ENCODE measurements at places on chromosomes 12 and 14. TPM values are rescaled to one million over a fixed set of nuclear protein-coding genes. Genes with fewer than 3 reads are reported as not detected.

The LRRIQ1 gene
- total RNA-seq, result 0.72 TPM

The PHLDA1 gene
- total RNA-seq, result 136 TPM

The UBE2N gene
- total RNA-seq, result 184 TPM

The PLEKHD1 gene
- total RNA-seq, result not detected

The KRT77 gene
- not detected for total RNA-seq

The MYH6 gene
- not detected for total RNA-seq

DNA sequence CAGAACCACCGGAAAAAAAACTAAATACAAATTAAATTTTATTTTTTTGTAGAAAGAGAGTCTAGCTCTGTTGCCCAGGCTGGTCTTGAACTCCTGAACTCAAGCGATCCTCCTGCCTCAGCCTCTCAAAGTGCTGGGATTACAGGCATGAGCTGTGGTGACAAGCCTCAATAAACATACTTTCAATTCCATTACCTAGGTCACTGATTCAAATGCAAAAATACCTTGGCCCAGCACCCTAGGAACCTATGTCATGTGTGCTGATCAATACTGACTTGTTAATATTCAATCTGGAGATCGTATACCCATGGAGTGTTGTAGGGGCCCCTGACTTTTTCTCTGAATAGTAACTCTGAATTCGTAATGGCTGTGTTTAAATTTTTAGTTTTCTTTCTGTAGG, 7.1 kb upstream of the TMEM30B start:
- DNase-seq, result no peak

DNA sequence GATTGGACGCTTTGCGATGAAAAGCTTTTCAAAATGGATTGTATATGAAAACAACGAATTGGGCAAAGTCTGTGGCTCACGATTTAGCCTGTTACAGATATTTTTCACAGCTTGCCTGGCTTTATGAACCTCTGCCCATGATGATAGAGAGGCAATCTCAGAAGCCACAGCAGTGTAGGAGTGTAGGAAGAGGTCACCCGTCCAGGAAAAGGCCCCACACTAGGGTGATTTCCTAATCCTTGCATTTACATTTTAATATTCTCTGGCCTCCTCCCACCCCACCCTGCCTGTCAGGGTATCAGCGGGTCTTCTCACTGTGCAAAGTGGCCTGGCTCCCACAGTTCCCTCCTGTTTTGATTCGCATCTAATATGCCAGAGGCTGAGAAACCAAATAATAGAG, 81.8 kb upstream of the FOXN3 start:
- DNase-seq, result no peak

- no peak for DNase-seq
Measured at GRCh38 chr12:94209240-94209639, 60.9 kb downstream of the PLXNC1 start.

DNA sequence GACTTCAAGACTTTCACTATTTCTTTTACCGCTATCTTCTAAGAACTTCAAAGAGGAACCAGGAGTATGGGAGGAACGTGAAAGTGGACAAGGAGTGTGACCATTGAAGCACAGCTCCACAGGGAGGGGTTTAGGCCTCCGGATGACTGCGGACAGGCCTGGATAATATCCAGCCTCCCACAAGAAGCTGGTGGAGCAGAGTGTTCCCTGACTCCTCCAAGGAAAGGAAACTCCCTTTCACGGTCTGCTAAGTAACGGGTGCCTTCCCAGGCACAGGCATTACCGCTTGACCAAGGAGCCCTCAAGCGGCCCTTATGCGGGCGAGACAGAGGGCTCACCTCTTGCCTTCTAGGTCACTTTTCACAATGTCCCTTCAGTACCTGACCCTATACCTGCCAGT, 267.0 kb downstream of the RPL10L start:
- no peak for DNase-seq

DNA sequence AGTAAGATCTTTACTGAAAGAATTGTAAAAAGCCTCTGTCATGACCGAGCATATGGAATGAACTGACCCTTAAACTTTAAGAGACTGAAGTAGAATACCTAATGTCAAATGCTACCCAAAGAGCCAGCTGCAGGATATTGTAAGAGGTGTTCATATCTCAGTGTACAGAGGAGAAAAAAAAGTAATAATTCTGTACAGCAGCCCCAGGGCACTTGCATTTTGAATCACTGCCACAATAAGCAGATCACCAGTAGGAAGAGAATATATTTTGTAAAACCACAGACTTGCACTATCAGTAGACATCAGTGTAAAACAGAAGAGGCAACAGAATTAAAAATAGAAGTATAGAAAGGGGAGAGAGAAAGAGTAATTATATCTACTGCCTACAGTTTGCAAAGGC, 162.6 kb downstream of the PPFIA2 start:
- no peak for DNase-seq

DNA sequence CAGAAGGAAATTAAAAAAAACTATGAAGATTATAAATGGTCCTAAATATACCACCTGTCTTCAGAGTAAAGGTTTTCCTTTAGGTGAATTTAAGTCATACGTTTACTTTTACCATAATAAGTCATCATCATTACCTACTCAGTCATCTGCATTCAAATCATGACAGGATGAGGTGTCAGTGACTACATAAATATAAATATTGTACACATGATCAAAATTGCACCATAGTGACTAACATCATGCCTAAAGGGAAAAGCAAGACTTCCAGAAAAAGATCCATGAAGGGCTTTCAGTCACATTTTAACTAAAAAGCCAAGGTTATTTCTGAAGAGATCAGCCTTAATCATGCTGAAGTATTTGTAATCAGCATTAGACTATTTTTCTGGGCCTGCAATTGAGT, 759.9 kb upstream of the FLRT2 start:
- DNase-seq, result no peak

DNA sequence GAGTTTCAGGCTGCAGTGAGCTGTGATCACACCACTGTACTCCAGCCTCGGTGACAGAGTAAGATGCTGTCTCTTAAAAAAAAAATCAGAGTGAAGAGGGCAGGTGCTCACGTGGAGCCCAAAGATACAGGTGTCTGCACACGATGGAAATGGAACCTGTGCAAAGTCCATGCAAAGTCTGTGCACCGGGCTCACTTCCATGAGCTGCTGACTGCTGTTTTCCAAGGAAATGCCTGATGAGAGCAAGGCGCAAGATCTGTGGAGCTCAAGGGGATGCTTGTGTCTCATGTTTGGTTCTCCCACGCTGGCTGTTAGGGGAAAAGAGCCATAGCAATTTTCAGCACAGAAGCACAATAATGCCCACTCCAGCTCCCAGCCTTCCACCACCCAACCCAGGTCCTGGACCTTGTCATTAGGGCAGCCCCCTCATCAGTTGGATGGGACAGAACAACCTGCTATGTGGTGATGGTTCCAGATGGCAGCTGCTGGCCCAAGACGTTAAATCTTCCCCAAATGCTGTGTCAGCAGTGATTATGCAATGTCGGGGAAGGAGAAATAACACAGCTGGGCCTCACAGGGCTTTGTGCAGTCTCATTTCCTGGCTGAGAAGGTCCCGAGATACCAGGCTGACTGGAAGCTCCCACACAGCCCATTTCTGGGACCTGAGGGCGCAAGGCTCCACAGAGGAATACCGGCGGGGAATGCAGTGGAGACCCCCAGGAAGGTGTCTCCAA, 27.9 kb upstream of the DICER1 start:
- DNase-seq, result no peak

DNA sequence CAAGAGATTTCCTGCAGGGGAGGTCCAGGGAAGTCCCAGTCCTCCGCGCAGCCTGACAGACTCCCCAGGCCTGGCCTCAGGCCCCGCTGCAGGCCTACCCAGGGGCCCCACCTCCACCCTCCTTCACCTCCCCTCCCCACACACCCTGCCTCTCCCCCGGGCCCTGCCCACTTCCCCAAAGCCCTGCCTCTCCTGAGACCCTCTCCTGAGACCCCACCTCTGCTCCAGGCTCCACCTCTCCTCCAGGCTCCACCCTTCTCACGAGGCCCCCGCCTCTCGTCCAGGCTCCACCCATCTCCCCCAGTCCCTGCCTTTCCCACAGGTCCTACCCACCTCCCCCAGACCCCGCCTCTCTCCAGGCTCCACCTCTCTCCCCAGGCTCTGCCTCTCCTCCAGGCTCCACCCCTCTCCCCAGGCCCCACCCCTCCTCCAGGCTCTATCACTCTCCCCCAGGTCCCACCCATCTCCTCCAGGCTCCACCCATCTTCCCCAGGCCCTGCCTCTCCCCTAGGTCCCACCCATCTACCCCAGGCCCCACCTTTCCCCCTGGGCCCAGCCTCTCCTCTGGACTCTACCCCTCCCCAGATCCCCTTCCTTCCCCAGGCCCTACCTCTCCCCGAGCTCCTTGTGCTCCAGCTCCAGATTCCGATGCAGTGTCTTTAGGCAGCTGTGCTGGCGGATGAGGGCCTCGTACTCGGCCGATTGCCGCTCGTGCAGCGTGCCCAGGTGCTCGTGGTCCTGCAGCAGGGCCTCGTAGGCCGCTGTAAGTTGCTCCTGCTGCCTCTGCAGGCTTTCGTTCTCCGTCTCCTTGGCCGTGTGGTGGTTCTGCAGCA, 58.8 kb upstream of the GPR68 start:
- DNase-seq, result peak; percentile 11

DNA sequence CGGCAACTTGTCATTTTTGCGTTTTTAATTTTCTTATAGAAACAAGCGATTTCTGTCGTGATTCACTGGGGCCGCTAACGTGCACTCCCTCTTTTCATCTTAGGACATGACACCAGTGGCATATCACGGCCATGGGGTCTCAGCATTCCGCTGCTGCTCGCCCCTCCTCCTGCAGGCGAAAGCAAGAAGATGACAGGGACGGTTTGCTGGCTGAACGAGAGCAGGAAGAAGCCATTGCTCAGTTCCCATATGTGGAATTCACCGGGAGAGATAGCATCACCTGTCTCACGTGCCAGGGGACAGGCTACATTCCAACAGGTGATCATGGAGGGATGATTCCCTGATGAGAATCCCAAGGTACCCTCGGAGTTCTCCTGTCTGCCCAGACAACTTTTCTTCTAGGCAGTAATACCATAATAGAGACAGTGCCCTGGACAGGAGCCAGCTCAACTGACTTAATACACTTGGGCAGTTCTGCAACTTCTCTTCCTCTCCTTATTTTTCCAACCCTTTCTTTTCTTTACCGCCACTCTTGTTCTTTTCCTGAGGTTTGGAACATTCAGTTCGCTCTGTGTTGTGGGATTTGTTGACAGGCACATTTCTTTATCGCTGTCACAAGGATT, 821 bp downstream of the TMEM106C start:
- DNase-seq, result no peak

DNA sequence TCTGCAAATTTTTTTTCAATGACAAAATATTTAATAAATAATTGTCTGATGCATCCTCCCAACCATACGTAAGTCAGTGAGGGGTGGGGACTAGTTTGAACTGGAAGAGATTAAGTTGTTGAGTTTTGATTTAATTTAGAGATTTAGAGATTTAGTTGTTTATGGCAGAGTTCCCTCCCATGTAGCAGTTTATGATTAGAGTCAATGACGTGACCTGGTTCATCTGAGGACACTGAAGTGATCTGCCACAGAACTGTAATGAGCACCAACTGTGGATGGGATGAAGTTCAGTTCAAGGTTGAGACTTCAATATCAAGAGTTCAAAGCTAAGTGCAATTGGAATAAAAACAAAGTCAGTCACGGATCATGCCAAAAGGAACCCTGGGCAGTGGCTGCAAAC, 609.3 kb downstream of the NOVA1 start:
- no peak for DNase-seq

DNA sequence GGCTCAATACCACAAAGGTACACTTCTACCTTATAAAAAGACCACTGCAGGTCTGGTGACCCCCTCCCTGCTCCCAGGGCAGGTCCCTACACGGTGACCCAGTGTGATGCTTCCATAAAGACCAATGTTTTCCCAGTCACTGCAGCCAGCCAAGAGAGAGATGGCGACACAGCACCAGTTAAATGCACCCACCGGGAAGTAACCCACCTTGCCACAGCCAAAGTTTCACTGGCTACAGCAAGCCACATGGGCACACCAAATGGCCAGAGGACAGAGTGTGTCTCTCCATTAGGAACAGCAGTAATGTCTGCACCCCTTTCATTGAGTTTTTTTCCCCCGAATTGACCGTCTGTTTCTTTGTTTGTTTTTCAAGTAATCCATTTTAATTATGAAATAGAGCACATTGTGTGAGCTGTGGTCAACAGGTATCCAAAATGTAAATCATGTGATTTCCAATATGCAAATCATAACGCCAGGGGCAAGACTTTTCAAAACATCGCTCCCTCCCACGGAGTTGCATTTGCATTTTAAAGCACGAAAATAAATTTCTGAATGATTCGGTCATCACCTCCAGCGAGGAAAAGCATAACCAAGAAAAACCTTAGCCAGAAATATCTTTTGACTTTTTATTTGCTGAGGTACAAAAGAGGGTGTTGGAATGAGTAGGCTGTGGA, 48.9 kb upstream of the EML1 start:
- no peak for DNase-seq

- no peak for DNase-seq
Measured at GRCh38 chr12:73383584-73384222, 1111.5 kb downstream of the TRHDE start.

- no peak for DNase-seq
Measured at GRCh38 chr14:64729386-64730060, 25.3 kb downstream of the PLEKHG3 start.

GRCh38 chr12:71790331-71790730, 35.7 kb downstream of the RAB21 start:
- no peak for DNase-seq

GRCh38 chr12:87491598-87491997, 537.6 kb downstream of the C12orf50 start:
- DNase-seq, result no peak

GRCh38 chr14:94863366-94863765, 93.5 kb upstream of the GSC start:
- DNase-seq, result no peak

GRCh38 chr14:55846826-55847446, 266.9 kb downstream of the KTN1 start:
- DNase-seq, result no peak

DNA sequence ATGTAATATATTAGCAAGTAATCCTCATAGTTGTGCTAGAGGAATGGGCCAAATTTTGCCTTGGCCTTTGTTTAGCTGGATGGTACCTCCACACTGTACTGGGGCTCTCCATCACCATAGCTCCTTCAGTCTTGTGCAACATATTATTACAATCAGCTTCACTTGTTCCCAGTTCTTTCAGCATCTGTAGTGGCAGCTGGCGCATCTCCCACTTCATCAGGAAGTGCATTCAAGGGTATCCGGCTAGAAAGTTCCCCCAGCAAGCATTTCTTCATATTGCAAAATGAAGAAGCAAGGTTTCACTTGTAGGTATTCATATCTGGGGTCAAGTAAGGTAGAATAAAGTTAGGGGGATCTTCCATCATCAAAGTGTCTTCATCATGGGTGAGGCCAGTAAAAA, 123.7 kb downstream of the IGF1 start:
- DNase-seq, result no peak

GRCh38 chr14:78566026-78566858, 396.1 kb downstream of the NRXN3 start:
- DNase-seq, result peak; percentile 47

GRCh38 chr14:33934043-33934750, 16.7 kb downstream of the EGLN3 start:
- no peak for DNase-seq

- no peak for DNase-seq
Measured at GRCh38 chr12:68067762-68068376, 78.6 kb downstream of the IFNG-AS1 start.
